ENCODE measurements at places on chromosomes 5 and 9.

DNA sequence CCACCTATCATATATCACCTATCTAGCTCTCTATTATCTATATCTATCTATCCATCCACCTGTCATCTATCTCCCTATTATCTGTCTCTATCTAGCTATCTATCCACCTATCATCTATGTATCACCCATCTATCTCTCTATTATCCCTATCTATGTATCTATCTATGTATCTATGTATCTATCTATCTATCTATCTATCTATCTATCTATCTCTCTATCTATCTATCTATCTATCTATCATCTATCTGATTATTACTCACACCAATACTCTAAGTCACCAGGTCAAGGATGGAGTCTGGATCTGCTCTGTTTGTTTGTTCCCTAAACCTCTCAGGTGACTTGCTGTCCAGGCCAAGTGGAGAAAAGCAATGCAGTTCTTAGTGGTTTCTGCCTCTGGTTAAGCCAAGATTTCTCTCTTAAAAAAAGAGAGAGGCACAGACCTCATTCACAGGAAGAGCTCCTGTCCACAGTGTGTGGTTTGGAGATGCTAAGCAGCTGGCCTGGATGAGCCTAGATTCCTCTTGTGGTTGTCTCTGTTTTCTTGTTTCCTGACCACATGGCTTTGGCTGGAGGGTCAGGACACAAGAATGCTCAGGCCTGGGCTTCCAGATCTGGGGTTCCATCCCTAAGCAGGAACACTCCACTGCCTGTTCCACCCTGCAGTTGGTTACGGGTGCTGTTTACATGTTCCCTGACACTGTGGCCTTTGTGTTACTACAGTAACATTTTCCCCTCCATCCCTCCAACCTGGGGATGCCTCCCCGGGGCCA lies 133.4 kb downstream of the PHF2 start:
- DNase-seq, result no peak

DNA sequence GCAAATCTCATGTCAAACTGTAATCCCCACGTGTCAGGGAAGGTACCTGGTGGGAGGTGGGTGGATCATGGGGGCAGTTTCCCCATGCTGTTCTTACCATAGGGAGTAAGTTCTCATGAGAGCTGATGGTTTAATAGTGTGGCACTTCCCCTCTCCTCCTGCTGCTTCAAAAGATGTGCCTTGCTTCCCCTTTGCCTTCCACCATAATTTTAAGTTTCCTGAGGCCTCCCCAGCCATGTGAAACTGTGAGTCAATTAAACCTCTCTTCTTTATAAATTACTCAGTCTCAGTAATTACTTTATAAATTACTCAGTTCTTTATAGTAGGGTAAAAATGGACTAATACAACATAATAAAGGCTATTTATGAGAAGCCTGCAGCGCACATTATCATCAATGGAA lies 7.1 kb upstream of the CNTRL start:
- DNase-seq, result no peak

DNA sequence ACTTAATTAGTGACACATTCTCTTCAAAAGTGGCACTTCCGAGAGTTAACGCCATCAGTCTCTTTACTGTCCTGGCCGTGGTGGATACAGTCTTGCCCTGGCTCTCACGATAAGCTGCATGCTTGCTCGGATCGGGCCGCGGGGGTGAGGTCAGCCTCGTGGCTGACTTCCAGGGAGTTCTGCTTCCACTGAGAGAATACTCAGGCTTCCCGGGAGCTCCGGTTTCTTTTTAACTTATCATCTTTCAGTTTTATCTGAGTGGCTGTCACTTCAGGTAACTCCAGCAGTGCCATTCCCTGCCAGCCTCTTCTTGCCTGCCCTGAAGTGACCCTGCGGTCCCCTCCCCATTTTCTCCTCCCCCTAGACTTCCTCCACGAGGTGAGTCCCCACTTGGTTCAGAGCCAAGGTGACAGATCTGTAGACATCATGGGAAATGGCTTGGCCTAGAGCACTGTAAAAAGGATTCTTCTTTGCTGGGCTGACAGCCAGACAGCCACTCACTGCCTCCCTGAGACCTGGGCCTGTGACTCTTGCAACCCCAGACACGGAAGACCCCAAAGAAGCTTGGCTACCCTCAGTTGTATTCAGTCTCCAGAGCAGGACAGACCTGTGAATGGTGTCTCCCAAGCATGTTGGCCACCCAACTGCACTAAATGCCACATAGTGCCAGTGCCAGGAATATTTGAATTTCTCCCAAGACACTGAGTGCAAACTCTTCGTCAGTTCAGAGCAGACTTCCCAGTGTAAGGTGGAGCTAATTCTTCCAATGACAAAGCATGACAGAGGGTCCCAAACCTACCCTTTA lies 95.1 kb downstream of the DAPK1 start:
- DNase-seq, result peak; percentile 30

DNA sequence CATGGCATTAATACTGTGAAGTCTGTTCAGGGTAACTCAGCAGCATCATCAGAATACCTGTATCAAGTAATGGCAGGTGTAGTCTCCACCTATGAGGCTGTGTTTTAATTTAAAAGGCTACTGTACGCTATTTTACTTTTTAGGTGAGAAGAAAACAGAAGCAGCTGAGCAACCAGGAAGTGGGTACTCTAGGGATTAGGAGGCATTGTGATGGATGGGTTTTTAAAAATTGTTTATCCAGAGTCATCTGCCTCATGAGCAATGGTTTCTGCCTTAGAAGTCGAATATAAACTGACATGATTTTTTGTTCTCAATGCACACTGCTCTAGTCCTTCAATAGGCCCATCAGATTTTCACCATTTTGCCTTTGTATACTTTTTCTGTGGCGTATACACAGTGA lies 42.6 kb downstream of the PSIP1 start:
- no peak for DNase-seq

DNA sequence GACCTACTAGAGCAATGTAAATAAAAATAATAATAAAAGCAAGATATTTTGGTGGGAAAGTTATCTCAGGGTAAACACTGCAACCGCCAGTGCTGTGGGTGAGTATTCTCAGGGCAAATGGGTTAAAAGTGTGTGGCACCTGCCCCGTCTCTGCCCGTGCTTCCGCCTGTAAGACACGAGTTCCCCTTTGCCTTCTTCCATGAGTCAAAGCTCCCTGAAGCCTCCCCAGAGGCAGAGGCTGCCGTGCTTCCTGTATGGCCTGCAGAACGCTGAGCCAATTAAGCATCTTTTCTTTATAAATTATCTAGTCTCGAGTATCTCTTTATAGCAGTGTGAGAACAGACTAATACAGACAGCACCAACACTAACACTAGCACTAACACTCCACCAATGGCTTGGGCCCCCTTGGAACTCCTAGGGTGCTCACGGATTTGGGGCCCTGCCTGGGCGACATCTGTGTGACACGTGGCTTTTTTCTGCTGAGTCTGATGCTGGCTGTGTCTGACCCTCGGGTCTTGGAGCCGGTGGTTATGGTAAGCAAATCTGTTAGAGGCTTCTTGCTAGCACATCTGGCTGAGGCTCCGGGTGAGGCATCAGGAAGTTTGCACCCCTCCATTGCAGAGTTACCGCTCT lies 10.6 kb downstream of the PLEKHG4B start:
- no peak for DNase-seq

DNA sequence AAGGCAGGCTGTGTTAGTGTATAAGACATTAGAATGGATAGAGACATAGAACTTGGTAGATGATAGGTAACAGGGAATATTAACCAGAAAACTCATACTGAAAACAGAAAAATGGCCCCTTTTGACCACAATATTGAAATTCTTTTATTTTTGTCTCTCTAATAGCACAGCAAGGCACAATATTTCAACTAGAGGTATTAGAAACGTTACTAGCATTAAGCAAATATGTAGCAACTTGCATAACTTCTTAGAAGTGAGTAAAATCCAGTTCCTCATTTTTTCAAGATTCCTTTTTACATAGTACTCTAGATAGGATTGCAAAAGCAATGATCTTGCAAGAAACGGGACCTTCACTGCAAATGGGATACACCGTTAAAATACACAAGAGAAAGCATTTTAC lies 102.7 kb upstream of the VCAN start:
- no peak for DNase-seq

- DNase-seq, result no peak
These were observed 49.0 kb upstream of the CTXN3 start for GRCh38 chr5:127599847-127600246.

DNA sequence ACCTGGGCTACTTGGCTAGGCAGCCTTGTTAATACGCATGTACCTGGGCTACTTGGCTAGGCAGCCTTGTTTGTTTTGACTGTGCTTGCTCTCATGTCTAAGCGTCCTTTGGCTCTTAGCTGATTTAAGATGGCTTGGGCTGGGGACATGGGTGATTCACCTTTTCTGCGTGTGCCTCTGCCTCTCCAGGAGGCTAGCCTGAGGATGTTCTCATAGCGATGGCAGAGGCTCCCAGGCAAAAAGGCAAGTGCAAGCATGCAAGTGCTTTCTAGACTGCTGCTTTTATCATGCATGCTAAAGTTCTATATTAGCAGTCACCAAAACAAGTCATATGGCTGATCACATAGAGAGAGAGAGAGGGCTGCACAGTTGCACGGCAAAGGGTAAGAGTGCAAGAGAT lies 300.5 kb downstream of the IRX1 start:
- DNase-seq, result no peak

- no peak for DNase-seq
These were observed 15.3 kb downstream of the SEC61B start for GRCh38 chr9:99237356-99237755.

- DNase-seq, result no peak
These were observed 11.9 kb upstream of the COL15A1 start for GRCh38 chr9:98931600-98932389.

- no peak for DNase-seq
These were observed 9.4 kb upstream of the BOD1 start for GRCh38 chr5:173625673-173626504.

GRCh38 chr5:105659396-105659795 lies 2011.3 kb downstream of the EFNA5 start:
- no peak for DNase-seq

- DNase-seq, result peak; percentile 38
These were observed 65.3 kb downstream of the CFAP95 start for GRCh38 chr9:69885931-69886330.

GRCh38 chr9:83267741-83268140 lies 204.8 kb upstream of the RASEF start:
- DNase-seq, result peak; percentile 9

DNA sequence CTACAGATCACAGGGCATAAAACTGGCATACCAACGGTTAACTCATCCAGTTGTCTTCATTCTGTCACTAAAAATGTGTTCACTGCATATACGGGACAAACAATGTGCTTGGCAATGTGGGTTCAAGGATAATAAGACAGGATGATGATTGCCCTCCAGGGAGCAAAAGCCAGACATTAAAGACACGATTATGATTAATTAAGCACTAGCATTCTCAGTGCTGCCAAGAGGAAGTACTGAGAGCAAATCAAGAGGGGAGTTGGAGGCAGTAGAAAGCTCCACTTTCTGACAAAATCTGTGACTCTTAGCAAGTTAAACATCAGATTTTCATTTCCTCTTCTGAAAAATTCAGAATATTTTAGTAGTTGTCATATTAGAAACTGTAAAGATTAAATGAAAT lies 9.0 kb upstream of the IFNA8 start:
- DNase-seq, result no peak

DNA sequence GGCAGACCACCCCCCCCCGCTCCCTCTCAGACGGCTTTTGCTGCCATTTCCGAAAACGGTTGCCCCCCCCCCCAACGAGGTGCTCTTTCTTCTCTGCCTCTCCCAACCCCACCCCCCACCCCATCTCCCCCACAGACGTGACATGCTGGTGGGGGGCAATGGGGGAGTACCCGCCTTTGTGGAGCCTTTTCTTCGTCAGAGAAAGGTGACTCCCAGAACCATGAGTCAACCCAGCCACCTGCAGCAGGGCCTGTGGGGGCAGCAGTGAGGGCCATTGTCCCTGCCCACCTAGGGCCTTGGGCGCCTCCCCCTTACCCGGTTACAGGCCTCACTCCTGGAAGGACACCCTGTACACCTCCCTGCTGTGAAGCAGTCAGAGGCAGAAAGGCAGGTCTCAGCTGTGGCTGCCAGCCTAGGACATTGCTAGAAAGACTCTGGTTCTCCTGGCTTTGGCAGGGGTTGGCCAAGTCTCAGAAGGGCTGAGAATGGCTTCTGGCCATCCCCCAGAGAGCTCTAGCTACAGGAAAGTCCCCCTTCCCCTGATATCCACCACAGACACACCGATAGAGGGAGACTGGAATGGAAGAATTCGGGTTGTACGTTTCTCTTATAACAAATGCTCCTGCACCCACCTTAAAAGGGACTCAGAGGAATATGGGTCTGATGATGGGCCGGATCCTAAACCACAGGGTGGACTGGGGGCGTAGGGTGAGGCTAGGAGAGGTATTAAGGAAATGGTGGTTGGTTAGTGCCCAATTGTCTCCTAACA lies 2.2 kb downstream of the DNAJB5 start:
- peak; percentile 22 for DNase-seq

GRCh38 chr5:3709068-3709716 lies 113.6 kb downstream of the IRX1 start:
- no peak for DNase-seq

GRCh38 chr5:176536132-176536901 lies 885 bp downstream of the RNF44 start:
- peak; percentile 88 for DNase-seq

- DNase-seq, result peak; percentile 56
These were observed 1025.4 kb upstream of the ACO1 start for GRCh38 chr9:31359071-31359470.

DNA sequence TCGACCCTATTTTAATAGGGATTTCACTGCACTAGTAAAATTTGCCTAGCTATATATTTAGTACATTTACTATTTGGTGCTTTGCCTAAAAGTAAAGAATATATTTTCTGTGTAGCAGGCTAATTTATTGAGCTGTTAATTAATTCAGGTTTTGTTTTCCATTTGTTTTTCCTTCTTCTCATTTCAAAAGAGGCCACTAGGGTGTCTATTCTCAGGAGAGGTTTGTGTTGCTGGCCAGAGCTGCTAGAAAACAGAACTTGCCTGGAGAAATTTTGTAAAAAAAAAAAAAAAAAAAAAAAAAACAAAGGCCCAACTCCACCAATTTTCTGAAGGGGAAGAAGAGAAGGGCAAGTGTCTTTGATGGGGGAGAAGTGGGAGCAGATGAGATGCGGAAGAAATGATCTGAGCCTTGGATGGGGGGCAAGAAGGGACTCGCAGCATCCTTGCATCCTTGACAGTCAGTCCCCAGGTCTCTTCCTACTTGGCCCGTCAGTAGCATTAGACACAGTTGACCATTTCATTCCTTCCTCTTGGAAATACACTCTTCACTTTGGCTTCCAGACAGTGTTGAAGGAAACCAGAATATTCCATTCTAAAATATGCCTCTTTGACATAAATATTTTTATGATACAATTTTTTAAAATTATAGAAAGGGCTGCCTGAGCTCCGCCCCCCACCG lies 318.5 kb downstream of the TRPM3 start:
- DNase-seq, result no peak

DNA sequence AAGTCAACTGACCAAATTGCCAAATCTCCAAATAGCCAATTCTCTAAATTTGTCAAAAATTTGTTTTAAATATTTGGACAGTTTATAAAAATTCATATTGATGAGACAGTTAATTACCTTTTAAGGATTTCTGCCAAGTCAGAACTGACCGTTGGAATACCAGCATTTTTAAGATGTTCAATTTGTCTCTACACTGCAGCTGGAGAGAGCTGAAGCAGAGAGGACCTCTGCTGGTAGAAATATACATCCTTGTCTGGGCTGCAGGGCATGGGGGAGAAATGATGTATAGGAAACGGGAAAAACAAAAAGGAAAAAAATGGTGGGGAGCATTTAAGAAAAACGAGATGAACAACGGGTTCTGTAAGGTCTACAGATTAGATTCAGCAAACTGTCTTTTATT lies 16.8 kb downstream of the NR6A1 start:
- peak; percentile 36 for DNase-seq

Data from dermis blood vessel endothelial cell (primary cell).